ENCODE measurements at places on chromosomes 5 and 9.
A peak's percentile ranks its signal among the peaks of the same experiment; 100 is the strongest.

- DNase-seq: no peak
Observed at GRCh38 chr9:130042406-130042884, 544 bp downstream of the FNBP1 start.

- no peak for DNase-seq
Observed at GRCh38 chr9:111198936-111199335, 131.1 kb downstream of the OR2K2 start.

- peak; percentile 14 for DNase-seq
Observed at GRCh38 chr5:127746756-127747155, 43.6 kb downstream of the CCDC192 start.

GRCh38 chr5:180140079-180140554 lies 68.6 kb upstream of the RNF130 start:
- DNase-seq: no peak

DNA sequence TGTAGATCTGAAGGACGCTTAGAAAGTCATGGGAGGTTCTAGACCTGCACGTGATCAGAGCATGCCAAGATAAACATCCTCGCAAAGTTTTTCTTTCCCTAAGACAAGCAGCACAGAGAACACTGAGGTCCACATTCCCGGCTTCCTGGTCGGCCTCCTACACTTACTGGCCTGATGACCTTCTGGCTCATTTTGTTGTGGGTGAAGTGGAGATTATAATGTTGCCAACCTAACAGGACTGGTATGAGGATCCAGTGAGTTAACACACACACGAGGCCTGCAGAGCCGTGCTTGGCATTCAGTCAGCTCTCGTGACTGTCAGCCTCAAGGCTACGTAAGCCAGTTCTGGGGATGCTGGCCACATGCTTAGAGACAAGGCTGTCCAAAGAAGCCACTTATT lies 186.0 kb downstream of the TENT4A start:
- no peak for DNase-seq

DNA sequence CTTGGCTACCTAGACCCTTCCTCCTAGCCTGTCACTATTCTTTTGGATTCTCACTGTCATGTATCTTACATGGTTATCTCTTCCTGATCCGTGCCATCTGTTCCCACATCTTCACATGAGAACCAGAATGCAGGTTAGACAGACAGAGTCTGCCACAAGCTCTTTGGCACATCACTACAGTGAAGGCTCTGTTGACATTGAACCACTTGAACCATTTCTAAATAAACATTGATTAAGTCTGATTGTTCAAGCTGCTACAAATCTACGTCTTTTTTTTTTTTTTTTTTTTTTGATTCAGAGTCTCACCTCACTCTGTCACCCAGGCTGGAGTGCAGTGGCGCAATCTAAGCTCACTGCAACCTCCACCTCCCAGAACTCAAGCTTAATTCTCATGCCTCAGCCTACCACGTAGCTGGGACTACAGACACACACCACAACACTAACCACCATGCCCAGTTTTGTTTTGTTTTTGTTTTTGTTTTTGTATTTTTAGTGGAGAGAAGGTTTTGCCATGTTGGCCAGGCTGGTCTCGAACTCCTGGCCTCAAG lies 85.1 kb upstream of the LRRTM2 start:
- no peak for DNase-seq

- no peak for DNase-seq
Observed at GRCh38 chr5:168781941-168782571, 202.9 kb upstream of the PANK3 start.

DNA sequence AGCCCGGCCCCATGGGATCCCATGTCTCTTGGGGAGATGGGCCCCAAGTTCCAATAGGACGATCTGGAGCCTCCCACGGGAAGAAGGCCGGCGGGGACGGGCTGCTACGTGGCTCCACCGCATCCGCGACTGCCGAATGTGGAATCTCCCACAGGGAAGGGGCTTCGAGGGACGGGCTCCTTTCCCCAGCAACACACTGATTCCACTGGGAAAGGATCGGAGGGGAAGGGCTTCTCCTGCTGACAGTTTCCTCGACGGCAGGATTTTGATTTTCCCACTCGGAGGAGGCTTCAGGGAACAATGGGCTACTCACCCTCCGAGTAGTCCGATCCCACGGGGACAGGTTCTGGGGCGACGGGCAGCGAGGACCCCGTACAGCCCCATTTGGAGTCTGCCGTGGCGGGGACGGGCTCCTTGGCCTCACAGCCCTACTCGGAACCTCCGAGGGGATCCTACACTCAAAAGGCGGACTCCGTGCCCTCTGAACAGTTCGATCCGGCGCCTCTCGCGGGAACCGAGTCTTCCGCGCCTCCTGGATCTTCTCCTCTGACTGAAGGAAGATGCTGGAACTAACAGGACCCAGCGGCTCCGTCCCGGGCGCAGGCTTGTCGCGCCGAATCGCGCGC lies 1.3 kb downstream of the PROB1 start:
- DNase-seq: no peak

- DNase-seq: peak; percentile 17
Observed at GRCh38 chr9:96646081-96646991, 8.8 kb downstream of the PRXL2C start.

DNA sequence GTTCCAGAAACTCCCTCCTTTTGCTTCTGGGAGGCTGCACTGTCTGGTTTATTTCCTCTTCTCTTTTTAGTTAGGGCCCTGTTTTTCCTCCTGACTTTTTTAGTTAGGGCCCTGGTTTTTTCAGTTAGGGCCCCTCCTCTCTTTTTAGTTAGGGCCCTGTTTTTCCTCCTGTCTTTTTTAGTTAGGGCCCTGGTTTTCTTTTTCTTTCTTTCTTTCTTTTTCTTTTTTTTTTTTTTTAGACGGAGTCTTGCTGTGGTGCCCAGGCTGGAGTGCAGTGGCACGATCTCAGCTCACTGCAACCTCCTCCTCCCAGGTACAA lies 15.1 kb downstream of the GSN start:
- DNase-seq: no peak

GRCh38 chr5:135462304-135462703 lies 10.2 kb upstream of the TIFAB start:
- DNase-seq: peak; percentile 54

- DNase-seq: no peak
Observed at GRCh38 chr5:97923997-97924396, 741.0 kb upstream of the RIOK2 start.

- no peak for DNase-seq
Observed at GRCh38 chr5:3216386-3216785, 379.2 kb upstream of the IRX1 start.
